ENCODE measurements at places on chromosomes 6 and 20.

- no peak for DNase-seq
These were observed 184.5 kb upstream of the PDE10A start for GRCh38 chr6:165847407-165848085.

- no peak for DNase-seq
These were observed 273.0 kb upstream of the PREP start for GRCh38 chr6:105675715-105676397.

GRCh38 chr6:72371473-72371872, 250.4 kb upstream of the KCNQ5 start:
- no peak for DNase-seq

DNA sequence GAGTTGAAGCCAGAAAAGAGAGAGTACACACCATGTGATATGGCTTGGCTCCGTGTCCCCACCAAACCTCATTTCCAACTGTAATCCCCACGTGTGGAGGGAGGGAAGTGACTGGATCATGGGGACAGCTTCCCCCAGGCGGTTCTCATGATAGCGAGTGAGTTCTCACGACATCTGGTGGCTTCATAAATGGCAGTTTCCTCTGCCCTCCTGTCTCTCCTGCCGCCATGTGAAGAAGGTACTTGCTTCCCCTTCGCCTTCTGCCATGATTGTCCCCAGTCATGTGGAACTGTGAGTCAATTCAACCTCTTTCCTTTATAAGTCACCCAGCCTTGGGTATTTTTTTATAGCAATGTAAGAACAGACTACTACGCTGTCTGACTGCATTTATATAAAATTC, 40.3 kb downstream of the TAF4 start:
- DNase-seq: no peak

- DNase-seq: no peak
These were observed 261.0 kb upstream of the THEMIS start for GRCh38 chr6:128161839-128162238.

- DNase-seq: no peak
These were observed 133.9 kb upstream of the SOX4 start for GRCh38 chr6:21459641-21460040.

All from activated CD8-positive, alpha-beta memory T cell treated with anti-CD3 and anti-CD28 coated beads, Interleukin-2, amount 50 U/mL, for 48 hours (primary cell).